ENCODE measurements at places on chromosomes 1 and 21. TPM values are rescaled to one million over a fixed set of nuclear protein-coding genes. Genes with fewer than 3 reads are reported as not detected.

Gene FLG2
- total RNA-seq: not detected

Gene CRYAA
- total RNA-seq: not detected

GRCh38 chr1:226325178-226325577 is 16.2 kb upstream of the LIN9 start:
- no peak for DNase-seq
- H3K4me1 ChIP-seq: no peaks in the 10 kb centered on the region
- no peaks in the 10 kb centered on the region for H3K36me3 ChIP-seq
- H3K27ac ChIP-seq: no peak overlapping the region

DNA sequence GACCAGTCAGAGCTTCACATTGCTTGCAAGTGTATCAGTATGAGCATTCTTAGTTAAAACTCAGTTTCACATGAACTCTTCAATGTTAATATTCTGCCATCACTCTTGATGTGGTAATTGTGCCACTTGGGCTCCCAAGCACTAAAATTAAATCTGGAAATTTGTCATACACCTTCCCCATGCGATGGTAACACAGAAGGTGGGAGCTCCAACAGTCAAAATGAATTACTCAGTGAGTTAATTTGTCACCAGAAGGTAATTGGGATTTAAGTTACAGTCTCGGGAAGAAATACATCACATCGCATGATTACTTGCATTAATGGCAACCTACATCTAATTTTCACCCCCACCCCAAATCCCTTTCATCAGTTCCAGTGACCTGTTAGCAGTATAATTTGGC is 376.5 kb upstream of the DAB1 start:
- no peak overlapping the region for H3K4me3 ChIP-seq
- no peaks in the 10 kb centered on the region for H3K27me3 ChIP-seq
- H3K27ac ChIP-seq: no peak overlapping the region
- no peak for DNase-seq

- peak; percentile 32 for DNase-seq
- peaks cover 44% of the 10 kb centered on the region for H3K4me1 ChIP-seq
- H3K36me3 ChIP-seq: no peaks in the 10 kb centered on the region
- H3K4me3 ChIP-seq: no peak overlapping the region
These were observed 4.9 kb upstream of the DMRTA2 start for GRCh38 chr1:50427818-50428779.

GRCh38 chr1:119475866-119476439 is 31.1 kb upstream of the HSD3B1 start:
- H3K27me3 ChIP-seq: no peaks in the 10 kb centered on the region
- no peak overlapping the region for H3K27ac ChIP-seq
- H3K4me3 ChIP-seq: no peak overlapping the region
- H3K4me1 ChIP-seq: no peaks in the 10 kb centered on the region

DNA sequence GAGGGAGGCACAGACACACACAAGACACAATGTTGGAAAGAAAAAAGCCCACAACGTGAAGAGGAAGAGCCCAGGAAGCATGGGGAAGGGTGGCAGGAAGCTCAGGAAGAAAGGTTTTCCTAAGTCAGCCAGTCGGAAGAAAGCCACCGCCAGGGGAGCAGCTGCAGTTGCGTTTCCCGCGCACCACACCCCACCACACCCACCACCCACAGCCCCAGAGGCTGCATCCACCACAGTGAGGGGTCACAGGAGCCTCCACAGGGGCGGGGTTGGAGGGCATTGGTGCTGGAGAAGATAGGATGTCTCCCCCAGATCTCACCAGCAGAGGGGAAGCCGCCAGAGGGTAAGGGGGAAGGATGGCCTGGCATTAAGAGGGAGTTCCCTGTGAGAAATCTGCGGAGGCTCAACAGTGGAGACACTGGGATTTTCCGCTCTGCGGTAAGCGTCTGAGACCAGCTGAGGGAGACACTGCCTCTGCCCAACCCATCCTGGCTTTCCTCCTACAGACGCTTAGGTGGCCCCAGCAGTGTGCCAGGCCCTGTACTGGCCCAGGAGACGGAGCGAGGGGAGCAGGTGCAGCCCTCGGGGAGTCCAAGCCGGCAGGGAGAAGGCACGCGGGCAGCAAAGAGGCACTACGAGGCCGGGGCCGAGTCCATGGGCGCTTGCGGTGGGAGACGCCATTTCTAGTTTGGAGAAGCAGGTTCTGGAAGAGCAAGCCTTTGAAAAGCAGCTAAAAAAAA is 19.8 kb downstream of the PGLYRP3 start:
- H3K36me3 ChIP-seq: no peaks in the 10 kb centered on the region
- H3K4me1 ChIP-seq: peaks cover 50% of the 10 kb centered on the region
- H3K4me3 ChIP-seq: no peak overlapping the region
- no peak overlapping the region for H3K27ac ChIP-seq
- H3K27me3 ChIP-seq: no peaks in the 10 kb centered on the region
- DNase-seq: no peak
